ENCODE measurements at places on chromosomes 4 and X.

DNA sequence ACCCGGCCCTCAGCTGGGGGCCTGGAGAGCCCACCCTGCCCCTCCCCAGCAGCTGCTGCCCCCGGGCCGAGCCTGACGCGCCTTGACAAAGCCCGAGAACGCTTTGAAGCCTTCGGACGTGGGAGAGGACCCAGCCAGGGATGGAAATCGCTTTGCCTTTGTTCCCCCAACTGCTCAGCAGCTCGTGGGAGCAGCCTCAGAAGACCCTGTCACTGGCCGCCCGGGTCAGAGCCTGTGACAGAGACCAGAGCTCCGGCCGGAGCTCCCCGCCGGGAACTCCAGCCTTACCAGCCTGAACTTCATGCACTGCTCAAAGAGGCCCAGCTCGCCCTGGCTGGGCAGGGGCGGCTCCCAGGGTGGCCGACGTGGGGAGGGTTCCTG, 2.6 kb upstream of the SLC6A8 start:
- no peak for DNase-seq

DNA sequence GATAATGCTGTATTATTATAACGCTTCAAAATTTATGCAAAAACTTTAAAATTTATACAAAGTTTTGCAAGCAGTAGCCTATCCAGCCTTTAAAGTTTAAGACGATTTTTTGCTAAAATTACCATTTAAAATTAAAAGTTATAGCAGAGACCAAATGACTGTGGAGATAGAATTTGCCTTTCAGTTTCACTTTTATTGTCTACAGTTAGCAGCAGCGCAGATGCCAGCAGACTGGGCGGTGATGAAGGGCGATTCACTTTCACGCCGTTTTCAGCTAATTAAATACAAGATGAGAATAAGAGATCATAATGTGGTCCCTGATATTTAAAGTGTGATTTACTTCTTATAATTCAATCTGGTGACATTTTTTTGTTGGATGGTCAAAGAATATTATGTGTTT, 1381.5 kb upstream of the ADGRL3 start:
- DNase-seq, result no peak

DNA sequence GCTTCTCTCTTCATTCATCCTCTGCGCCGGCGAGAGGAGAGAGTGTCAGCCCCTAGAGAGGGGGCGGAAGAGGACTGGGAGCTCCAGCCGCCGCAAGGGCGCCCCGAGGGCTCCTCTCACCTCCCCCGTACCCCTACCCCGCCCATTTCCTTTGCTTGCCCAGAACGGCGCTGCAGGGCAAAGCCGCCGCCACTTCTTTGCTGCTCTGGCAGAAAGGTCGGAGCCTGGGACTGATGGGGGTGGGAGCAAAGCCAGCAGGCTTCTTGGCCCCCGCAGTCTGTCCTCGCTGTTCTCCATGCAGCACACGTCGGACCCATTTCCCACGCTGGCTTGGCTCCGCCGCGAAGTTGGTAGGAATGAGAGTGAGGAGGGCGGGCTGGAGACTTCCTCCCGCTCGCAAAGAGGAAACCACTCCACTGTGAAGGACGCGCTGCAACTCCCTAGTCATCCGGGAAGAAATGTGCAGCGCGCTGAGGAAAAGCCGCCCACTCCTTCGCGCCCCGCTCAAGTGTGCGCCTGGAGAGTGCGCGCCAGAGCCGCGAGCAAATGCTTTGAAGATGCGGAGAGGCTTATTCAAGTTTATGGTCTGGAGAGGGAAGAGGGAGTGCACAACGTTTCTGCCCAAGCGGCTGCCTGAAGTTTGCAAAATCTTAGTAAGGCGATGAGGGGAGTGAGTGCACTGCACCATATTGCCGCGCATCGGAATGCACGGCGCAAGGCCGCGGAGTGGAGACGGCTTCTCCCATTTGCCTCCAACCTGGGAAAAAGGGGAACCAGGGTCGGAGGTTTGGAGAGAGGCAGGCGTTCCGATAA, 2.8 kb upstream of the PCDH7 start:
- peak; percentile 24 for DNase-seq

GRCh38 chr4:89904524-89904923, 9.9 kb downstream of the MMRN1 start:
- no peak for DNase-seq

- no peak for DNase-seq
These were observed 311.8 kb downstream of the ADGRL3 start for GRCh38 chr4:61511716-61512488.

GRCh38 chrX:47156611-47157520, 11.8 kb downstream of the RBM10 start:
- DNase-seq, result no peak

Data from thymus (tissue), 14 donors.